NCI-H2081 (cell line): ENCODE measurements at places on chromosomes 12 and 14.

- no peak for DNase-seq
These were observed 45.4 kb downstream of the NIN start for GRCh38 chr14:50785457-50786063.

DNA sequence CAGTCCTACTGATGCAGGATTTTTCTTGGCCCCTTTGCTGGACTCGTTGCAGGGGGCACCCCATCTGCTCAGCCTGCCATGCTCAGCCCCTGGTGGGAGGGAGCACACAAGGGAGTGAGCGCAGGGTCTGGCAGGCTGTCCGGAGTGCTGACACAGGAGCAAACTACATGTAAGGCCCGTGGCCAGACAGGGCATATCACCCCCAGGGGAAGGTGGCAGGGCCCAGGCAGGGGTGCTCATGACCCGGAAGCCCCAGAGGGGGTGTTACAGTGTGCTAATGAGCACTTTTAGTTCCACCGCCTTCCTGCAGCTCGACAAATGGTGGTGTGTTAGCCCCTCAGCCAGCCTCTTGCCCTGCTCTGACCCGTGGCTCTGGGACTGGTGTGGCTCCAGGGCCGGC, 645.6 kb upstream of the TMEM132C start:
- DNase-seq: no peak

- DNase-seq: no peak
These were observed 4.8 kb downstream of the SLC8A3 start for GRCh38 chr14:70183991-70184390.

GRCh38 chr12:70177631-70178030, 65.6 kb upstream of the CNOT2 start:
- no peak for DNase-seq

DNA sequence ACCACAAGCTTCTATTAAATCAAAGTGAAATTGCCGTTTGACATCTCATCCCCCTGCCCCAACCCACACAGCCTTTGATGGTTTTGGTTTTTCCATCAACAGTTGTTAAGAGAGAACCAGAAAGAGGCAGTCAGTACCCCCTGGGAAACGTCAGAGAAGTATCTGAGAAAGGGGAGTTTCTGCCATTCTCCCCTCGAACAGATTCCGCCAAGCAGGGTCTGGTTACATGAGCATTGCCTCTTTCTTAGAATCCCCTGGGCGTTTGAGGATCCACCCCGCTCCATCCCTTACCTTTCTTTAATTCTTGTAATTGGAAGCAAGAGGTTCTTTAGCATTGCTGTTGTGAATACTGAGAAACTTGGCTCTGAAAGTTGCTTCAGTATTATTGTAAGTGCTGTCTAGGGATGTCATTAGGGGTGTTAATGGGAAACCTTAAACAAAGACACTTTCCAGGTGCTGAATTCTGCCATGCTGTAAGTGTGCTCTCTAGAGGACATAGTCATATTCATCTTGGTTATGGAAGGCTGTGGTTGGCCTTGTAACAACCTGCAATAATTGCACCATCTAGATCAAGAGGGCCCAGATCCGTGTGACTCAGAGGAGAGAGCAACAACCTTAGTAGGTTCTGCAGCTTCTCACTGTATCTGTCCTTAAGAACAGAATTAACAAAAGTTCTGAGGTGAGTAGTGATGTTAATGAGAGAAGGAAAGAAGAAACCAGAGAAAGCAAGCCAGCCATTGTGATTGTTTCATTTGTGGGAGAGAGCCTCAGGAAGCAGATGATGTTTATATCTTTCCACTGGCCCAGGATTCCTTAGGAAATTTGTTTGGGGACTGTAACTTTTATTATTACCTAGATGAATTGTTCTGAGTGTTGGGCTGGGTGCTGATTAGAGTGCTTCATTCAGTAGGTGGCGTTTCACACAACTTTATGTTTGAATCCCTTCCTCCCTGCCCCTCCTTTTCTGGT, 9.0 kb downstream of the TMBIM6 start:
- no peak for DNase-seq

- DNase-seq: no peak
These were observed 19.9 kb downstream of the BDKRB2 start for GRCh38 chr14:96224480-96225096.

DNA sequence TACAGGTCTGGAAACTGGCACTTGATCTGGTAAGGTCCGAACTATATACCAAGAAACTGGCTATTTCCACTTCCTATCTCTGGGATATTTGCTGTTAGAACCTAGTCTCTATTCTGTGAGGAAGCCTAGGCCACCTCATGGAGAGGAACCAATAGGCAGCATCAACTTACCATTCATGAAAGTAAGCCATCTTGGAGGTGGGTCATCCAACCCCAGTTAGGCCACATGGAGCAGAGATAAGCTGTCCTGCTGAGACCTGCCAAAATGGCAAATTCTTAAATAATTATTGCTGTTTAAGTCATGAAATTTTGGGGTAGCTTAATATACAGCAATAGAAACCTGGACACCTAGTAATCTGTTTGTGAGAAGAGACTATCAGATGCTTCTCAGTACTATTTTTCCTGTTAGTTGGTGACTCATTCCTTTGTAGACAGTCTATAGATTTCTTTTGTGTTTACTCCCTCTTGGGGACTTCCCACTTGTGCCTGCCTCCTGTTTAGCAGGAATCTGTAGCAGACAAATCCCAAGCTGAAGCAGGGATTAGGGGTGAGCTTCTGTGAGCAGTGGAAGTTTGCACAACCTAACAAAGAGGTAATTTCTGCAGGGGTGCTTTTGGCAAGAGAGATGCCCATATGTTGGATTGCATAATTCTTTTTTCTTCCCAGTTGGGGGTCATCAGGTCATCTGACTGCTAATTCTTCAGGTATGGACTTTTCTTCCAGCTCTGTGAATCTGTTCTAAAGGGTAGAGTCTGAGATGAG, 136.8 kb downstream of the IGF1 start:
- no peak for DNase-seq

DNA sequence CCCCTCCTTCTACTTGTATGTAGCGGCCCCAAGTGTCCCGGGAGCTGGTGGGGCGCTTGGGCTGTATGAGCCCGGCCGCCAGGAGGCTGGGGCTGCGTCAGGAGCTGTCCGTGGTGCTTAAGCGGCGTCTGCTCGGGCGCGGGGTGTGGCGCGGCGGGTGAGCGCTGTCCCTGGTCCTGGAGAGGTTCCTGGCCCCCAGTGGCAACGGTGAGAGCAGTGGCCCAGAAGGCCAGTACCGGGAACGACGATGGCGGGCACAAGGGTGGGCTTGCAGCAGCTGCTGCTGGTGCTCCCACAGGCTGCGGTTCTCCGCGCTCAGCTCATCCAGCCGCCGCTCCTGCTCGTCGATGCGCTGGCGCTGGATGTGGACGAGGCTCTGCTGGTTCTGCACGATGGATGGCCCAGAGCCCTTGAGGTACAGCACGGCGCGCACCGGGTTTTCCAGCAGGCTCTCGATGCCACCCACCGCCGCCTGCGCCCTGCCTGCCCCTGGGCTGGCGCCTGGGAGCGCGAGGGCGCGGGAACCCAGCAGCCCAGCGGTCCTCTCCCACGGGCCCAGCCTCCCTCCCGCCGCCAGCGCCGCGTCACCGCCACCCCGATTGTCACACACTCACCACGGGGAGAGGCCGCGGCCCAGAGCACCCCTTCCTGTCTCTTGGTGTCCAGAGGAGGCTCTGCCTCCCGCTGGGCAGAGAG, 41.9 kb upstream of the FKBP4 start:
- DNase-seq: no peak

DNA sequence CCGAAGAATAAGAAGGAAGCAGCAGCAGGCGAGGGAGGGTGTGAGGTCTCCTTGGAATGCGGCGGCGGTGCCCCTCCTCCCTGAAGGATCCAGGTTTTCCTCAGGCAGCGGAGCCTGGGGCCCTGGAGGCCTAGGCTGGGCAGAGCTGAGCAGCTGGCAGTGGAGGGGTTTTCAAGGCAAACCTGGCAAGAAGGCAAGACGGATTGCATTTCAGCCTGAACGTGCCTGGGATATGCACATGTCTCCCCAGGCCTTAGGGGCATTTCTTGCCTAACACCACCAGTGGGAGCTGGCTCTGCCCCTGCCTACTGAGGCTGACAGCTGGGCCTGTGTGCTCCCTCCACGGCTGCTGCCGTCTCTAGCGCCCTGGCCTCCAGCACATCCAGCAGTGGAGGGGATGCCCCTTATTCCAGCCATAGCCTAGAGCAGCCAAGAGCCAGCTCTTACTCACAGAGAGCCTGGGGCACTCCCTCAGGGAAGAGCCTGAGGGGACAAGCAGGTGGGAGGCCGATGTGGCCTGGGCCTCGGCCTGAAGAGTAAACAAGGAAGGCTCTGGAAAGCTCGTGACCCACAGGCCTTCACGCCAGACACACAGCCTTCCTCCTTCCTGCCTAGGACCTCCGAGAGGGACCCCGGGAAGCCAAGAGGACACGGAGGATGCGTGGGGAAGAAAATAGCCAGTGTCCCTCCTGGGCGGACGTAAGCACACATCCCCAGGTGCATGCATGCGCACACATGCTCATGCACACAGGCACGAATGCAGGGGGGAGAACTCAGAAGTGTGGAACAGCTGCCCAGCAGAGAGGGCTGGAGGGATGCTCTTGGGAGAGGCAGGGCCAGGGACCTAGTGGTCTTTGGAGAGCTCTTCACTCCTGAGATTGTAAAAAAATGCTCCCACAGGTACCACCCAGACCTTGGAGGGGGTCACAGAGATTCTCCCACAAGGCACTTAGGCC, 23.0 kb upstream of the EIF2B2 start:
- no peak for DNase-seq

DNA sequence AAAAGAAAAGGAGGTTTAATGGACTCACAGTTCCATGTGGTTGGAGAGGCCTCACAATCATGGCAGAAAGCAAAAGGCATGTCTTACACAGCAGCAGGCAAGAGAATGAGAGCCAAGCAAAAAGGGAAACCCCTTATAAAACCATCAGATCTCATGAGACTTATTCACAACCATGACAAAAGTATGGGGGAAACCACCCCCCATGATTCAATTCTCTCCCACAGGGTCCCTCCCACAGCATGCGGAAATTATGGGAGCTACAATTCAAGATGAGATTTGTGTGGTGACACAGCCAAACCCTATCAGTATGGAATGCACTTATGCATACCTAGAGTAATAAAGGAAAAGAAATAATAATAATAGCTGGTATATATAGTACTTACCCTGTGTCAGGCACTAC, 4.5 kb upstream of the GLIPR1 start:
- DNase-seq: no peak

DNA sequence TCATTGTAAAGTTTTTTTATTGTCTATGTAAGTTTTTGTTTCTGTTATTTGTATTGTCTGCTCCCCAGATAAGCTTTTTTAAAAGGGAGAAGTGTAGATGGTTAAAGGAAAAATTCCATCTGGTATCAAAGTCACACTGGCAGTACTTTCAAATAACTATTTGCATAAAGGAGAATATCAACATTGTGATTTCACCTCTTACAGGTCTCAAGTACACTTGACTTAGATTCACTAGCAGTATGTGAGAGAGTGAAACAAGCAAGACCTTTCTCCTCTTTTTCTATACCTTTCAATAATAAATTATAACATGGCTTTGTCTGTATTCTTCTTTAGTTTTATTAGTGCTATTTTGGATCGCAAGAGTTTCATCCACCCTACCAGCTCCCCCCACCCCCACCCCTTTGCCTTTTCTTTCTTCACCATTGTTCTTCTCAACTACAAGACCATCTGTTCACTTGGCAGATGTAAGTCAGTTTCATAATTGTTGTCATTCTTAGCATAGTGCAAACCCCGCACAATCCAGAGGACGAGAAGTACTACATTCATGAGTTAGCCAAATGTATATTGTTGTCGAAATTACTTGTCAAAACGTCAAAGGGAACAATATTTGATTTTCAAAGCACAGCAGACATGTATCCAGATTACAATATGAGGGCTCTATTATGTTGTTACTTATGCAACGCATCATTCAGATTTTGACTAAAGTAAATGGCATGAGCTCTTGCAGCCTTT, 602.7 kb upstream of the FLRT2 start:
- no peak for DNase-seq

- DNase-seq: no peak
These were observed 5.9 kb downstream of the PSEN1 start for GRCh38 chr14:73142216-73142615.

GRCh38 chr14:104135121-104135903, 3.1 kb upstream of the KIF26A start:
- no peak for DNase-seq

DNA sequence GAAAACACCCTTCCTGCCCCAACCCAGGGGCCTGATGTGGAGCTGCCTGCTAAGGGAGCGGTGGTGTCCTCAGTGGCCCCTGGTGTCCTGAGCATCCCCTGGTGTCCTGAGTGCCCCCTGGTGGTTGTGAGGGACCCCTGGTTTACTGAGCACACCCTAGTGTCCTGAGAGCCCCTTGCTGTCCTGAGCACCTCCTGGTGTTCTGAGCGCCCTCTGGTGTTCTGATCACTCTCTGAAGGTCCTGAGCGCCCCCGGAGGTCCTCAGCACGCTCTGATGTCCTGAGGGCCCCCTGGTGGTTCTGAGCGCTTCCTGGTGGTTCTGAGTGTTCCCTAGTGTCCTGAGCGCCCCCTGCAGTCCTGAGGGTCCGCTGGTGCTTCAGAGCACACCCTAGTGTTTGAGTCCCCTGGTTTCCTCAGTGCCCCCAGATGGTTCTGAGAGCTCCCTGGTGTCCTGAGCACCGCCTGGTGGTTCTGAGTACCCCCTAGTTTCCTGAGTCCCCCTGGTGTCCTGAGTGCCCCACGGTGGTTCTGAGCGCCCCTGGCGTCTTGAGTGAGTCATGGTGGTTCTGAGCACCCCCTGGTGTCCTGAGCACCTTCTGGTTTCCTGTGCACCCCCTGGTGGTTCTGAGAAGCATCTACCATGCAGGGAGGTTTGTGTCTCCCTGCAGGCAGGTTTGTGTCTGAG, 1004.2 kb downstream of the TMEM121 start:
- no peak for DNase-seq

- no peak for DNase-seq
These were observed 4.4 kb upstream of the TINF2 start for GRCh38 chr14:24246765-24247212.

GRCh38 chr12:45498645-45499044, 230.9 kb upstream of the ARID2 start:
- DNase-seq: no peak

- no peak for DNase-seq
These were observed 130.5 kb downstream of the SLC41A2 start for GRCh38 chr12:104827587-104827986.
